ENCODE measurements at places on chromosomes 13 and 19.

- DNase-seq = no peak
These were observed 6.7 kb upstream of the PPP5C start for GRCh38 chr19:46340051-46340659.

DNA sequence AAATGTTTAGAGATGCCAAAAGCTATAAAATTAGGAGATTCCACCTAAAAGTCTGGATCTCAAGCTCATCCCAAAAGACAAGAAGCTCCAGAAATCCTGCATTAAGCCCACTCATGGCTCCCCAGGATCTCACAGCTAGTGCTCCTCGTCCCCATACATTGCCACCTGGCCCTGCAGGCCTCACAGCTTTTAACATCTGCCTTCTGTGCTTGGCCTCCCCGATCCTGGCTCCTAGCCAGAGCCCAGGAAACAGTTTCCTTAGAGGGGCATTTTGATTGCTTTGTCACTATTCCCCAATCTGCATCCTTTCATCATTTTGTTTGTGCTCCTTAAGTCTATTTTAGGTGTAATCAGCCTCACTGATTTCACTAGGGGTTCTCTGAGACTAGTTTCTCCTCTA is 14.5 kb upstream of the DCT start:
- no peak for DNase-seq

GRCh38 chr13:22848539-22849052 is 332.2 kb upstream of the SGCG start:
- no peak for DNase-seq

- no peak for DNase-seq
These were observed 21.2 kb downstream of the PRAM1 start for GRCh38 chr19:8481201-8481600.

- no peak for DNase-seq
These were observed 123.3 kb downstream of the RAB20 start for GRCh38 chr13:110438211-110438610.

DNA sequence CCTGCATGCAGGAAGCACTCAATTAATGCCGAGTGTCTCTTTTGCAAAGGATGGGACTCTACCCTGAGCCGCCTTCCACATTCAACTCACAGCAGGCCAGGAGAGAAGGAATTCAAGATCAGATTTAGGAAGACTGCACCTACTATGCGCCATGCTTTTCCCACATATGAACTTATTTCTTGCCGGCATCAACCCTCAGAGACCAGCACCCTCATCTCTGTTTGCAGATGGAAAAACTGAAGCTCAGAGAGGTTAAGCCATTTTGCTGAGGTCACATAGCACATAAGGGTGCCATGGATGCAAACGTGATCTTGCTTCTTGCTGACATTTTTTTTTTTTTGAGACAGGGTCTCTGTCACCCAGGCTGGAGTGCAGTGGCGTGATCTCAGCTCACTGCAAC is 14.2 kb upstream of the SEMA6B start:
- DNase-seq = no peak

DNA sequence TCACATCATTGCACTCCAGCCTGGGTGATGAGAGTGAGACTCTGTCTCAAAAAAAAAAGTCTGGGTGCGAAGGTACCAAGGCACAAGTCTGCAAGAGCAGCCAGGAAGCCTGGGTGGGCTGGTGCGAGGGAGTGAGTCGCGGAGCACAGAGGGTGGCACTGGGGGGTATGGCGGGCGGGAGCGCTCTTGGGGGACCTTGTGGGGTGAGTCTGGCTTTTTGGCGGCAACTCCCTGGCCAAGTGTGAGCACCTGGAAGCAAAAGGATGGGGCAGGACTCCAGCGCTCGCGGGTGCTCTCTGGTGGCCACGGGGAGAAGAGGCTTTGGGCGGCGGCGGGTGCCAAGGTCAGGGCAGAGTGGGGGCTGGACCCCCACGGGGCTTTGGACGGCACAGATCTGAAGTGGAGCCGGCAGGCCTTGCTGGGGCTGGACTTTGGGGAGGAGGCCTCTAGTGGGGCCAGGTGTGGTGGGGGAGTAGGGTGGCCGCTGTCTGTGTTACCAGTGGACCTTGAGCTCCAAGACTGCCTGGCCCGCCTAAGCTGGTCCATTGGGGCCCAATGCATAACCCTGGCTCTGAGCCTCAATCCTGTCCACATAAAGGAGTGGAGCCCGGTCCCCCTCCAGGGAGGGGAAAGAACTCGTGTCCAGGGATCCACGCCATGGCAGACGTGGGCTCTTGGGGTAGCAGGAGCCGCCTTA is 1.6 kb downstream of the P2RY11 start:
- peak; percentile 90 for DNase-seq

DNA sequence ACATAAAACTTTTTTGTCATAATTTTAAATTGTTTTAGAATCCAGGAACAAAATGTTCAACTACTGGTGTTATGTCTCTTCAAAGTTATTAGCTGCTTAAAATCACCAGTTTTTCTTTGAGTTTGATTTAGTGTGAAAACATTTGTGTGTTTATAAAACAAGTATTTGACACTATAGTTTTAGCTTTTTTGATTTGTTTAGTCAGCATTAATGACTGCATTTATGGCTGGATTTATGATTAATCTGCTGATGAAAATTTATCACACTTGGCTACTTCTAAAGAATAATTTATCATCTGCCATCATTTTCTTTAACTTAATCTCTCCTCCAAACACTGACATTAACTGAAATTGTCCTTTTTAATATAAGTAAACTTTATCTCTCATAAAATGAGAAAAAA is 1465.9 kb upstream of the SLC10A2 start:
- no peak for DNase-seq

- DNase-seq = no peak
These were observed 170.0 kb upstream of the RNF113B start for GRCh38 chr13:98346904-98347636.

GRCh38 chr13:46953331-46953730 is 56.5 kb upstream of the HTR2A start:
- DNase-seq = no peak

DNA sequence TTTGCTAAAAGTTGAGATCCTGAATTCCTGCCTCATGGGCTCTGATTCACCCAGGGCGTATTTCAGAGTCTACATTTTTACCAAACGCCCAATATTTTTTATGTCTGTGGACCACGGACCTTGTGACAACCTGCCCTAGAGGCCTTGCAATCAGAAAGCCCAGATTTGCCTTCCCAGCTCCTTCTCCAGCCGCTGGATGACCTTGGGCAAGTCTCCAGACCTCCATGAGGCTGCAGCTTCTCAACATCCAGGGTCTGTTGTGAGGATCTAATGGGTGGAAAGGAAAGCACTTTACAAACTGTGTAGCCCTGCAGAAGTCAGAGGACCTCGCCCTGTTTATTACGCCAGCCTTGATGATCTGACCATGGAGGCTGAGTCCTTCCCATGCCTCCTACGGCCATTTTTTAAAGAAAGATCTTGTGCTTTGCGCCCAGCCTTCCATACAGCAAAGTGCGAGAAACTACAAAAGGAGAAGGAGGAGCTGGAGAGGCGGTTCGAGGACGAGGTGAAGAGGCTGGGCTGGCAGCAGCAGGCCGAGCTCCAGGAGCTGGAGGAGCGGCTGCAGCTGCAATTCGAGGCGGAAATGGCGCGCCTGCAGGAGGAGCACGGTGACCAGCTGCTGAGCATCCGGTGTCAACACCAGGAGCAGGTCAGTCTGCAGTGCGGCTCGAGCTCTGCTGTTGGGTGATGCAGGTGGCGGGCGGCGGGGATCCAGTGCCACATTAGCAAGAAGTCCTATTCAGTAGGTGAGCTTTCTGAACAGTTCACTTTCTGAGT is 115.6 kb downstream of the SLC7A1 start:
- no peak for DNase-seq

DNA sequence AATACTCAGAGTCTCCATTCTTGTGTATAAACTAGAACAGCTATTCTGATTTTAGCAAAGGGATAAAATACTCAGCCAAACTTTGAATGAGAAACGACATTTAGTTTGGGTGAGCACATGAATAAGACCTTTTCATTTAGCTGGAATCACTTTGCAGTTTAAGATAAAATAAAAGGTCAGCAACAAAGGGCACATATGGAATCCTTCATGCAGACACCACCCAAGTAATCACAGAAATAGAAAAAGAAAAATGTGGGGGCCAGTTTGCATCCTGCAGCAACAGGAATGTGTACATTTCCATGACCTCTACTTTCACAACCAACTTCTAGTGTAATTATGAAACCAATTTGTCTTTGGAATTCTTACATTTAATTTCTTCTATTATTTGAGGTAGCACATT is 1637.4 kb downstream of the PCDH9 start:
- no peak for DNase-seq
